ENCODE measurements at places on chromosomes 7 and 10.

DNA sequence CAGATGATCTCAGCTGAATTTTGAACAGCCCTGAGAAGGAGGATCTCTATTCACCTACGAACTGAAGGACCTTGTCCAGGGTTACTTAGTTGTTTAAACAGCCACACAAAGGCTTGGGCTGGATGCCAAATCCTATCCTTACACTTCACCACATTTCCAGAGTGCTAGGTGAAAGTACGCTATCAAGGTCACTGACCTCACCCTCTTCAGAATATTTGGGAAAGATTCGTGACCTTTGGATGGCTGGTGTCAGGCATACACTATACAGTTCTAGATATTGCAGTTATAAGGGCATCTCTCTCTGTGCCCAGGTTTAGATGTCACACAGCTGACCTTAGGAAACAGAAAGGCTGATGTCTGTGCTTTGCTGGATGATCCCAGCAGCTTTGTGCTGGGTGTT, 61.2 kb upstream of the ABLIM1 start:
- no peak for DNase-seq

GRCh38 chr10:114723991-114724715, 66.1 kb upstream of the ABLIM1 start:
- no peak for DNase-seq

DNA sequence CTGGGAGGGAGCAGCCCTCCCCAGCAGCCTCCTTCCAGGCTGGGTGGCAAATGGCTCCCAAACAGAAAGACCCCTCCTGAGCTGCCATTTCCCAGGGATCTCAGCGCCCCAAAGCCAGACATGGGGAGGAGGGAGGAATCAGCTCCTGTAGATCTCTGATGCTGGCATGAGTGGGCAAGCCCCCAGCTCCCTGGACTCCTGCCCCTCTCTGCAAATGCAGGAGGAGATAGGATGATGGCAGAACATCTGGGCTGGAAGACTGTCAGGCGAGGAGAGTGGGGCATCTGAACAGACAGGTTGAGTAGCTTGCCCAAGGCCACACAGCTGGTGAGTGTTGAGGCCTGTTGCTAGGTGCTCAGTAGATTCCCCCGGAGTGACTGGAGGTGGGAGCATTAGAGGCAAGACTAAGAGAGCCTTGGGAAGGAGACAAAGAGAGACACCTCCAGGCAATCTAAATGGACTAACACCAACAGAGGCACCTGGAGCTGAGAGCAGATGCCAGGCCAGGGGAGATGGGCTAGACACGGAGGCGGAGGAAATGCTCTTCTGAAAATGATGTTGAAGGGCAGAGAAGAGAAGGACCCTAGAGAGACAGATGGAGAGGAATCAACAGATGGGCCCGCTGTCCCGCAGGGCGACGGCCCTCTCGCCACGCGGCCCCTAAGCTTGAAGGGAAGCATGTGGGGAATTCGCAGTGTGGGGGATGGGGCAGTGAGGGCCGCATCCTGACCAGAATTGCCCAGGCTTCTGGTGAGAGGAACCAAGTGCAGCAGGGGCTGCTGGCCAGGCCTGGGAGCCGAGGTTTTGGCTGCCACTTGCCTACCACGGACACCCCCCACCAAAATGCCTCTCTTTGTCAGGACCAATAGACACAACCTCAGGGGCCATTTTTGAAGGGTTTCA, 84.8 kb upstream of the LRRC4 start:
- DNase-seq: no peak

DNA sequence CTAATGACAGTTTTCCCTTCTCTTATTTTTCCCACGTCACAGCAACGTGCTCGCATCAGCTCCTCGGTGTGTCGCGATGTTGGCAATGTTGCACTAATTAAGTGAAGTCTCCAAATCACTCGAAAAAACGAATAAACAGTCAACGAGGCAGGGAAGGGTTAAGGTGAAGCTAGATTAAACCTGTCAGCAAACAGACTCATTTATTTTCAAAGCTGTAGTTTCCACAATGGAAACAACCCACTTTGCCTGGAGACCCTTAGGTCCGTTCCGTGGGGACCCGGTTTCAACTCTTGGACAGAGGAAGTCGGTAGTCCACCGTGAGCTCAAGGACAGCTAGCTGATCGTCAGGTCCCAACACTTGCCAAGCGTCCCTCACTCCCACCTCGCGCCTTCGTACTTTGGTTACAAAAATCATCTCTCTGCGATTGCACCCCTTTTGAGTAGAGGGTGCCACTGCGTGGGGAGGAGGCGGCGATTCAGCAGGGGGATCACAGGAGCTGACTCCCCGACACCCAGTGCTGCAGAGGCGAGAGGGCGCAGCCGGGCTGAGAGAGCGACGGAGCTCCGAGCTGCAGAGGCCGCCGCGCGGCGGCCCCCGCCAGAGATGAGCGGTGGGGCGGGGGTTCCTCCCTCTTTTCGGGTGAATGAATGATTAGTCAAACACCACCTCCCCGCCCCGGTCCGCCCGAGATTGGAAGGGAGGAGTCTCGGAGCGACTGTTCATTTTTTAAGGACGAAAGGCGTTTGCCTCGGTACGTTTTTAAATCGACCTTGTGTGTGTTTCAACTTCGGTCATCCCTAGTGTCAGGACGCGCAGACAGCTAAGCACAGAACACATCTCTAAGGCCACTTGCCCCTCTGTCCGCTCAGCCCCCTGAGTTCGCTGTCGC, 1.3 kb upstream of the BMPER start:
- no peak for DNase-seq

DNA sequence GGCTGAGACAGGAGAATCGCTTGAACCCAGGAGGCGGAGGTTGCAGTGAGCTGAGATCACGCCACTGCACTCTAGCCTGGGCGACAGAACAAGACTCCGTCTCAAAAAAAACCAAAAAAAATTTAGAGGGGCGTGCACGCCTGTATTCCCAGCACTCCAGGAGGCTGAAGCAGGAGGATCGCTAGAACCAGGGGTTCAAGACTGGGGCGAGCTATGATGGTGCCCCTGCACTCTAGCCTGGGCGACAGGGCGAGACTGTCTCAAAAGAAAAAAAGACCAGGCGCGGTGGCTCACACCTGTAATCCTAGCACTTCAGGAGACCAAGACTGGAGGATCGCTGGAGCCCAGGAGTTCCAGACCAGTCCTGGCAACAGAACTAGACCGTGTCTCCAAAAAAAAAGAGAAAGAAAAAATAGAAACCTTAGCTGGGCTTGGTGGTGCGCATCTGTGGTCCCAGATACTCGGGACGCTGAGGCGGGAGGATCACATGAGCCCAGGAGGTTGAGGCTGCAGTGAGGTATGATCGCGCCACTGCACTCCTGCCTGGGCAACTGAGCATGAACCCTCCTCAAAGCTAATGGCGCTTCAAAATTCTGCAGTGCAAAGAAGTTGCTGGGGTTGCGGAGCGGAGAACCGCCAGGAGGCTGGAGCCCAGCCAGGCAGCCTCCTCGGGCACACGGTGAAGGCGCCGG, 382 bp upstream of the MBLAC1 start:
- DNase-seq: no peak

- no peak for DNase-seq
Observed at GRCh38 chr7:39709768-39710311, 86.5 kb downstream of the RALA start.

DNA sequence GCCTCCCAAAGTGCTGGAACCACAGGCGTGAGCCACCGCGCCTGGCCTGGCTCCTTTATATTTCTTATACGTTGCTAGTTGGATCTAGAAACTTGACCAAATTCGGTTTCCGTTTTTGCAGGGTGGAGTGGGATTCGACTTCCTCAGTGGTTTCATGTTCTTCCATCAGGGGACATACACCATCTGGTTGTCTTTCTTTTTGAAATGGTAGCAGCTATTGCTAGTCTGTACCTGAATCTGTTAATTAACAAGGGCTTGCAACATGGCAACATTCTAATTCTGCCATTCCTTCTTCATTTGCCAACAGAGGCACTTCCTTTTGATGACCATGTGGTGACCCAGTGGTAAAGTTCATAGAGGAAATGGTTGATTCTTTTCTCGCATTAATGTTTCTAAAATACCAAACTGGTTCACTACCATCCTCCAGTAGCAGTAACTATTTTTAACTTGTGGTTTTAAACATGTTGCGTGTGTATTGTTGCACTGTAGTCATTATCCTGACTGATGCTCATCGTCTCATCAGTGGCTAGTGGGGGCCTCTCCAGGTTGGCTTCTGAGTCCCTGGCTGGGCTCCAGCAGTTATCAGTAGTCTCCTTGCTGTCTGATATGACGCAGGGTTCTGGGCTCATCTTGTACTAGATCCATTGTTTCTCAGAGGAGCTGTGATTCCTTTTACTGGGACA, 159.2 kb downstream of the RGS10 start:
- DNase-seq: no peak

DNA sequence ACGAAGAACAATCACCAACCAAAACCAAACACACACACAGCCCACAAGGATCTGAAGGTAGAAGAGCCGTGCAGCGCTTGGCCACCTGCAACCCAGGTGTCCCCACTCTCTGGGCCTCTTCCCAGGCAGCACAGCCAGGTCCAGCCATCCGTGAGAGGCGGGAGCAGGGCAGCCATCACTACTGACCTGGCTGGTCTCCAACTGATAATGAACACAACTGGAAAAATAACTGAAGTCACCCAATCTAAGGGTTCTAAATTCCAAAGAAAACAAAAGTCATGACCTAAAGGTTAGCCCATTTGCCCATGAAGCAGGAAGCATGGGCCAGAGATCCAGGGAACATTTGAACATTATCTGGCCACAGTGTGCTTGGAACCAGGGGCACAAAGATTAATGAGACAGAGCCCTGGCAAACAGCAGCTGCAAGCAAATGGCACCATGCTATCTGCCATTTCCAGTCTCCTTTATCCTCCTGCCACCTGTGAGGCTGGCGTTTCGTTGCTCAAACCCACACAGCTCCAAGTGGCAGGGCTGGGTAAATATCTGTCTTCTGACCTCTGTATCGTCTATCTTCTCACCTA, 207.9 kb downstream of the TNS3 start:
- no peak for DNase-seq

DNA sequence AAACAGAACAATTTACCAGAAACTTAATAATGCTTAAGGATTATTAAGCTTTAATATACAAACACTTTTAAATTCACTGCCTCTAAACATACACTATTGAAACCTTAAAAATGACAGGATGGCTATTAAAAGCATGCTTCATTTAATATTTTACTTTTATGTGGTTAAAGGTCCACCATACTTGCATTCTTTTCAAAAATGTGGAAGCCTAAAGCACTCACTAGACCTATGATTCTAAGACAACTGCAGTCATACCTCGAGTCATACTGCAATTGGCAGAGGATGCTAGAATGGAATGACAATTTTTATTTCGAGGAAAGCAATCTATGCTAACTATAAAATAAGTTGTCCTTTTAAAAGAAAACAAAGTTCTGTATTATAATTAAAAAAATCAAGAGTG, 85.3 kb downstream of the PIP4K2A start:
- no peak for DNase-seq

DNA sequence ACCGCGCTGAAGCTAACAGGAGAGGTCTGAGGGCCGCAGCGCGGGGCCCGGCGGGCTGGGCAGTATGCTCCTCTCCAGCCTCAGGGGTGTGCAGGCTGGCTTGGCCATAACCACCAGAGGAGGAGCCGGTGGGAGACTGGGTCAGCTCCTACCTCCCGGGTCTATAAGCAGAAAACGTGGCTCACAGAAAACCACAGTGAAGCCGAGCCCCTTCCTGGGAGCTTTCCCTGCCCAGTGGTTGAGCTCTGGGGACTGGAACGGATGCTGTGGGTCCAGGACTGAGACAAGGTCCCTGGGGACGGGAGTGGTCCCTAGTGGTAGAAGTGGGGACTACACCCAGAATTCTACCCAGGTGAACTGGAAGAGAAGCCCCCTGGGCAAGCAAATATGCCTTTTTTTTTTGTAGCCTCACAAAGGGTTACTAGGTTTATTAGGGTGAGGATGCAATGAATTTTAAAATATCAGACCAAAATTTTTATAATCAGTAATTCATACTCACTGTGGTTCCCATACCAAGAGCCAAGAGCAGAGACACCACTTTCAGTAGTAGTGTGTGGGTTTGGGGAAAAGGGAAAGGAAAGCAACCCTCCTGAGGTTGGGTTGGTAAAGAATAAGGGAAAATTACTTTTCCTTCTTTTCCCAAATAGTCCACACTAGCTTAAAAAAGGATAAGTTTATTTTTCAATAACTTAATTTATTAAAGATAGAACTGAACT, 67.9 kb upstream of the PRKCQ start:
- peak; percentile 10 for DNase-seq

GRCh38 chr7:32043688-32044087, 26.5 kb downstream of the PDE1C start:
- DNase-seq: no peak

DNA sequence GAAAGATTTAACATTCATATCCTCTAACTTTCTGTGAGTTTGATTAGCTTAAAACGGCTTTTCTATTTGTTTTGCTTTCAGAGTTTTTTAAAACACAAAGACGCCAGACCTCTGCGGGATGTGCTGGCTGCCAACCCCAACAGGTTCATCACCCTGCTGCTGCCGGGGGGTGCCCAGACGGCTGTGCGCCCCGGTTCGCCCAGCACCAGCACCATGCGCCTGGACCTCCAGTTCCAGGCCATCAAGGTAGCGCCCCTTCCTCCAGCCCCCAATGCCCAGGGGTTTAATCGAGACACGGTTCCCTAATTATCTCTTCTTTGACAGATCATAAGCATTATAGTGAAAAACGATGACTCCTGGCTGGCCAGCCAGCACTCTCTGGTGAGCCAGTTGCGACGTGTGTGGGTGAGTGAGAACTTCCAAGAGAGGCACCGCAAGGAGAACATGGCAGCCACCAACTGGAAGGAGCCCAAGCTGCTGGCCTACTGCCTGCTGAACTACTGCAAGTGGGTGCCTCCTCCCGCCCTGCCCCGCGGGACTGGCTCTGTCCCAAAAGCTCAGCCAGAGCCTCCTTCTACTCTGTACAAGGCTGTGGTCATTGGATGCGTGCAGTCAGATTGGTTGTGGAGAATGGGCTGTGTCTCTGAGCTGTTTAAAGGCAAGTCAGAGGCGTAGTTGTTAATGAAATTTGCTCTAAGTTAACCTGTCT, 71.2 kb downstream of the TRRAP start:
- DNase-seq: no peak

DNA sequence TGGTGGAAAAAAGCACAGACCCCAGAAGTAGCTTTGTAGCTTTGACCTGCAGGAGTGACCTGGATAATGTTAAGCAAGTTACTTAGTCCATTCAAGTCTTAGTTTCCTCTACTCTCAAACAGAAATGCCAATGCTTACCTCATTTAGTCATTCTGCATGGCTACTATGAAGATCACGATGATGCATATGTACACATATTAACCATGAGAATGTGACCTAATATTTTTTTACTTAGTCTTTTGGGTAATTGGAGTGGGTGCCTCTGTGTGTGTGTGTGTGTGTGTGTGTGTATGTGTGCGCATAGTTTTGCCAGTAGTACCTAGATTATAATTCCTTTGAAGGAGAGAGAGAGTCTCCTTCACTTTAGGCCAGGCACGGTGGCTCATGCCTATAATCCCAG, 95.8 kb downstream of the NRP1 start:
- DNase-seq: no peak

GRCh38 chr10:74924251-74924963, 98.0 kb downstream of the KAT6B start:
- DNase-seq: no peak

- DNase-seq: no peak
Observed at GRCh38 chr10:2575460-2575859, 491.9 kb upstream of the PFKP start.

- no peak for DNase-seq
Observed at GRCh38 chr7:15845868-15846267, 159.4 kb upstream of the MEOX2 start.

Measured in activated gamma-delta T cell (primary cell).